ENCODE measurements at places on chromosomes 13 and 19.

GRCh38 chr13:30629527-30629926, 11.8 kb downstream of the USPL1 start:
- no peak for DNase-seq

GRCh38 chr13:24033527-24034302, 126.8 kb upstream of the SPATA13 start:
- DNase-seq = peak; percentile 90

DNA sequence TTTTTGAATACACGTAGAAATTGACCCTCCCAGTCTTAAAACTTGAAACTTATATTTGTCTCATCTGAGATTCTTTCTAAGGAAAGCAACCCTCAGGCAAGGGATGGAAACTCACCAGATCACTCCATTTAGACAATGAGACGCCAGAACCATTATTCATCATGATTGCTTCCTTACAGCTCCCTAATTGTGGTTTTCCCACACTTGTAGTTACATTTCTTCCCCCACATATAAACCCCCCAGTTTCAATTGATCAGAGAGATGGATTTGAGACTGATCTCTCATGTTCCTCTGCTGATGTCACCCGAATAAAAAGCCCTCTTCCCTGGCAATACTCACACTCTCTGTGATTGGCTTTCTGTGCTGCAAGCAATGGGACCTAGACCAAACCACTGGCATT, 197.9 kb upstream of the STARD13 start:
- peak; percentile 76 for DNase-seq

- DNase-seq = no peak
These were observed 1303.6 kb downstream of the UQCRFS1 start for GRCh38 chr19:27909185-27909840.

- no peak for DNase-seq
These were observed 50.3 kb downstream of the ARHGEF7 start for GRCh38 chr13:111165241-111166010.
